ENCODE measurements at places on chromosomes 11 and 22. TPM values are rescaled to one million over a fixed set of nuclear protein-coding genes. Genes with fewer than 3 reads are reported as not detected.

LRP4 gene
- 0.16 TPM for total RNA-seq

POU2AF3 gene
- total RNA-seq = not detected

PICK1 gene
- total RNA-seq = 15.9 TPM

USP2 gene
- total RNA-seq = 0.28 TPM

SAC3D1 gene
- 27.2 TPM for total RNA-seq

SMIM35 gene
- 4.0 TPM for total RNA-seq

TCN1 gene
- not detected for total RNA-seq

SLC22A25 gene
- total RNA-seq = not detected

GPHA2 gene
- not detected for total RNA-seq

MMP7 gene
- not detected for total RNA-seq

TTC12 gene
- 10.4 TPM for total RNA-seq

GNAZ gene
- 0.12 TPM for total RNA-seq

GTSE1 gene
- 101 TPM for total RNA-seq

C22orf15 gene
- total RNA-seq = 2.8 TPM

MS4A15 gene
- total RNA-seq = not detected

MPEG1 gene
- not detected for total RNA-seq

POLD3 gene
- 62.7 TPM for total RNA-seq

MOV10L1 gene
- total RNA-seq = 0.23 TPM

OR51B5 gene
- total RNA-seq = 0.47 TPM

FGF3 gene
- not detected for total RNA-seq

CDC42EP1 gene
- 0.47 TPM for total RNA-seq

Data from activated CD8-positive, alpha-beta memory T cell treated with anti-CD3 and anti-CD28 coated beads, Interleukin-2, amount 10 ng/mL, durations not matched to agents 7 days and 5 days (primary cell).